Cortex of kidney (tissue), 1 donor: ENCODE measurements at places on chromosomes 12 and 14.

GRCh38 chr14:79225815-79226214, 985.5 kb downstream of the DIO2 start:
- DNase-seq: no peak

- no peak for DNase-seq
These were observed 1012.8 kb upstream of the FBXO33 start for GRCh38 chr14:40445020-40445419.

GRCh38 chr12:131120831-131121271, 167.1 kb downstream of the ADGRD1 start:
- DNase-seq: no peak

- no peak for DNase-seq
These were observed 51.5 kb upstream of the CMKLR1 start for GRCh38 chr12:108390495-108391203.

GRCh38 chr12:47686645-47687240, 19.1 kb downstream of the RPAP3 start:
- DNase-seq: no peak

DNA sequence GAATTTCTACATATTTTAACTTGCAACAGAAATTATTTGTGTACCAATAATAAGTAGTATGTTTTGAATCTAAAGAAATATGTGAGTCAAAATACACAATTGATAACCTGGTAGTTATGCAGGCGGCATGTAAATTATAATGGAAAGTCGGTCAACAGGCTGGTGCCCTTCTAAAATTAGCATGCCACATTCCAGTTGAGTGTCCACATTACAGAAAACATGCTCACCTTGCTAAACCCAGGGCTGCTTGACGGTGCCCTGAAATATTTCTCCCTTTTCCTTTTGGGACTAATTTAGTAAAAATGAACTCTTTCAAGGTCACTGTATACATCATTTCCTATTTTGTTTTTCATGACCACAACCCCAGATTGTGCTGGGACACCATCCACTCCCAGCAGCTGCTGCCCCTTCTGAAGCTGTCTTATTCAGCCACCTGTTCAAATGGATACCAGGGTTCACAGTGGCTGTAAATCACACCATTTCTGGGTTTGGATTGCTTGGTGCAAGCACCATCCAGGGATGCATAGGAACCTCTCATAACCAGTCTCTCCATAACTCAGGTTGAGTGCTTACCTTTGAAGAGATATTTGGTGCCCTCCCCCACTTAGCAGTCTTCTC, 110.6 kb downstream of the ANO6 start:
- no peak for DNase-seq

- no peak for DNase-seq
These were observed 9.8 kb upstream of the SPX start for GRCh38 chr12:21516281-21516680.

- DNase-seq: no peak
These were observed 33.0 kb downstream of the SCFD1 start for GRCh38 chr14:30655124-30655523.

GRCh38 chr12:120241561-120242274, 23.8 kb downstream of the PXN start:
- DNase-seq: no peak

- DNase-seq: no peak
These were observed 54.4 kb downstream of the RASSF9 start for GRCh38 chr12:85781766-85782165.

DNA sequence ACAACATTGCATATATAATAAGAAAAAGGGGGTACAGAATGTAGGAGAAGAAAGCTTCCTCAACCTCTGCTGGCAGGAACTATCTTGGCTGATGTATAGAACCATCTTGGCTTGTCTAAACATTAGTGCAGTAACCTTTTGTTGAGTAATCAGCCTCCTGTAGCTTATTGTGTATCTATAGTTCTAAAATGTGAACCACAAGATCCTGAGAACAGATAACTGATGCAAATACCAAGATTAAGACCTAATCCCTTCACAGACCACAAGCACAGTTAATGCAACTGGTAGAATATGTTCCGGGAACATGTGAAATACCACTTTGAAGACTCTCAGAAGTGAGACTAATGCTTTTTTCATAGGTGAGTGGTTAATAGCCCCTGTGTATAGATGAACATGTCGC, 50.7 kb upstream of the KCNC2 start:
- DNase-seq: no peak

- DNase-seq: no peak
These were observed 90.6 kb upstream of the NUDT4 start for GRCh38 chr12:93287149-93287548.

- DNase-seq: no peak
These were observed 399.2 kb downstream of the IPO8 start for GRCh38 chr12:30296486-30296885.

DNA sequence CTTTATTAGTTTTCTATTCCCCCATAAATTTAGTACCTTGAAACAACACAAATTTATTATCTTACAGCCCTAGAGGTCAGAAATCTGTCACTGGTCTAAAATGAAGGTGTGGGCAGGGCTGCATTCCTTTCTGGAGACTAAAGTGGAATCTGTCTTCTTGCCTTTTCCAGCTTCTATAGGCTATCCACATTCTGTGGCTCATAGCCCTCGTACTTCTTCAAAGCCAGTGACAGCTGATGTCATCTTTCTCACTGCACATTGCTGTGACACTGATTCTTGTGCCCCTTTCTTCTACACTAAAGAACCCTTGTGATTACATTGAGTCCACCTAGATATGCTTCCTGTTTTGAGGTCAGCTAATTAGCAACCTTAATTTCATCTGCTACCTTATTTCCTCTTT, 23.2 kb upstream of the DCN start:
- no peak for DNase-seq

- no peak for DNase-seq
These were observed 141.5 kb downstream of the NTF3 start for GRCh38 chr12:5573390-5573789.

DNA sequence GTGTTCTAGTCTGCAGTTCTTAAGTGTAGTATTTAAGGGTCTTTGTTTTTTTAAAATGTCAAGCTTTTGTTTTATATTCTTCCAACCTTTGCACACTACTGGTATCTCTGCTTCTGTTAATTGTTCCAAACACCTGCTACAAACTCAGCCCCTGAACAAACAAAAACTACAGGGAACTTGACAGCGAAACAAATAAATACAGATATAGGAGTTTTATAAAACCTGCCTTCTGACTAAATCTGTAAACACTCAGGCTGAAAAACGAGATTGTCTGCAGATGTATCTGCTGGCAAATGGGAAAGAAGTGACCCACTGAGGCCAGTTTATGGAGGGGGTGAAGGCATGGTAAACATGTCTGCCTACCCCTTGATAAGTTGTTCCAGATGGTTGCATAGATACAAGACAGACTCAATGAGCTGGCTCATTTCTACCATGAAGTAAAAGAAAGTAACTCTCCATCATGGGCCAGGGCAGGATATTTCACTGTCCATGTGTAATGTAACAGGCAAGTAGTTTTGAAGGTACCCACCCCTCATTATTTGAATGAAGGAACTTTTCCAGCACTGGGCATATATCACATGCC, 75.6 kb downstream of the LMO3 start:
- no peak for DNase-seq

GRCh38 chr14:23407516-23408306, at the start of gene MYH6:
Gene MYH6 (minus strand): TSS chr14:23408273. CDS start chr14:23407223, 1,050 bp downstream.
- DNase-seq: no peak

DNA sequence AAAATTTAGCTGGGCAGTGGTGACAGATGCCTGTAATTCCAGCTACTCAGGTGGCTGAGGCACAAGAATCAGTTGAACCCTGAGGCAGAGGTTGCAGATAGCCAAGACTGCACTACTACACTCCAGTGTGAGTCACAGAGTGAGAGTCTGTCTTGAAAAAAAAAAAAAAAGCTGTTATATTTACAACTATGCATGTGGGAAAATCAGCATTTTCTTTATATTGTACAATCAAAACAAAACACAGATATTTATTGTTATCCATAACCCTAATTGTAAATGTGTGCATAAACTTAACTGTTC, 12.5 kb downstream of the C1R start:
- no peak for DNase-seq

- DNase-seq: no peak
These were observed 355.6 kb upstream of the KITLG start for GRCh38 chr12:88935856-88936255.

DNA sequence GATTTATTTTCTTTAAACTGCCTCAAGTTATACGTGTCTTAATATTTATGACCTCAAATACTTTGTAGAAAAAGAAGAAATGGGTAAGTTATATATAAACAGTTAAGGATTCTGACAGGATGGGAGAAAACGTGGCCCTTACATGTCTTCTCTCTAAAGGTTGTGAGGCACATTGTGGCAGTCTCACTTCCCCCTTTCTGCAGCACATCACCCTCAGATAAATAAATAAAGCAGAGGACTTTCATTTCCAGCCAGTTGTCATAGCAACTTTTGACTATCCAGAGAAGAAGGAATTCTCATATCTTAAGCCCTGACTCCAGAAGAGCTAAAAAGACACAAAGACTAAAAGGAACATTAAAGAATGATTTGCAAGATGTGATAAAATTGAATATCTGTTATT, 28.8 kb upstream of the CEP83 start:
- no peak for DNase-seq

GRCh38 chr14:29926228-29926627, 1.4 kb downstream of the PRKD1 start:
- no peak for DNase-seq

DNA sequence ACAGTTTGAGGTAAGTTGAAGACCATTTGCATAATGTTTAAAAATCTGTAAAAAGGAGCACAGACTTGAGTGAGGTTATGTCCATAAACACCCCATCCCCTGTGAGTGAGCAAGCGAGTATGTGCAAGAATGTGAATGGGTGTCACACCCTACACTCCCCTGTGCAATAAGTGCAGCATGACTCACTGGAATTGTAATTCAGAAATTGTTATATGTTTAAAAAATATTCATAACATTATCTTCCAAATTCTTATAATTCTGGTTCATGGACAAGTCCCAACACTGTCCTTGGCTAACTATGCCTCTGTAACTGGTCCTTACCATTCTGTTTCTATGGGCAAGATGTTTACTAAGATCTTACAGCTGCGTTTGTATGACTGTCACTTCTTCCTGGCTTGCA, 207.8 kb upstream of the FAR2 start:
- DNase-seq: no peak

GRCh38 chr12:49126852-49127763, 4.1 kb downstream of the TUBA1B start:
- no peak for DNase-seq

DNA sequence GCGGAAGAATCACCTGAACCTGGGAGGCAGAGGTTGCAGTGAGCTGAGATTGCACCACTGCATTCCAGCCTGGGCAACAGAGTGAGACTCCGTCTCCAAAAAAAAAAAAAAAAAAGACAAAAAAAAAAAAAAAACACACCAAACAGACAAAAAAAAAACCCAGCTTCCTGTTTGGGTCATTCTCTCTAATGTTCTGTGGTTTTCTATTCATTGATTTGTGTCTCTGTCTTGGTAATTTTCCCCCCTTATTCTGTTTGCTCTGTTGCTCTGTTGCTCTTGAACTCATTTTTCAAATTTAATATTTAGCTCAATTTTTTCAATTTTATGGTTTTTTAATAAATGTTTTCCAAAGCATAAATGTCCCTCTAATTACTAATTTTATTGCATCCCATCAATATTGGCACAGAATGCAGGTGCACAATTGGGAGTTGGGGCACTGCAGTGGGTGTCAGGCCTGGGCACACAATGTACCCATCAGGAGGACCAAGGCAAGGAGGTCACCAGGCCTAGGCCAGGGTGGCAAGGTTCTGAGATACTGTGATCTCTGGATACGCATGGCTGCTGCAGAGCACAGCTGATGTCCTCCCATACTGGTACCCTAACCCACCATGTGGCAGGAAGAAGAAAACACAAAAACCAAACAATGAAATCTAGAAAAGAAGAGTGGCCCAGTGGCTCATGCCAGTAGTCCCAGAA, 8.0 kb upstream of the GNPTAB start:
- DNase-seq: no peak

GRCh38 chr12:52530905-52531304, 10.7 kb upstream of the KRT5 start:
- no peak for DNase-seq

DNA sequence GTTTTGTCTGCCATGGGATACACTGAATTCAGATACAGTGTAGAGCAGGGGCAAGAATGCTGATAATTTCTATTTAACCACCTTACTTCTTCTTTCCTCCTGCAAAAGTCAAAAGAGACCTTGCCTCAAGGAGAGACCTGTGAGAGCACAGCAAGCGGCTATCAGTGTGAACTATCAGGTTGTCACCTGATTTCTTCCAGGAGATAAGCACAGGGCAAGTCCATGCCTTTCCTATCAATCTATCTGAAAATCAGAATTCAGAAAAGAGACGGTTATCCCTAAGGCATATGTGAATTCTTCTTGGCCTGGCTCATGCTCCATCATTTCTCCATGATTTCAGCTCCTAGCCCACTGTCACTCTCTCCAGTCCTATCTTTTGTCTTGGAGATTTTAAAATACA, 128.9 kb upstream of the CCND2 start:
- DNase-seq: no peak

GRCh38 chr12:121090586-121091514, 41.8 kb upstream of the P2RX7 start:
- no peak for DNase-seq

GRCh38 chr14:21514341-21514740, 3.2 kb upstream of the METTL3 start:
- no peak for DNase-seq

DNA sequence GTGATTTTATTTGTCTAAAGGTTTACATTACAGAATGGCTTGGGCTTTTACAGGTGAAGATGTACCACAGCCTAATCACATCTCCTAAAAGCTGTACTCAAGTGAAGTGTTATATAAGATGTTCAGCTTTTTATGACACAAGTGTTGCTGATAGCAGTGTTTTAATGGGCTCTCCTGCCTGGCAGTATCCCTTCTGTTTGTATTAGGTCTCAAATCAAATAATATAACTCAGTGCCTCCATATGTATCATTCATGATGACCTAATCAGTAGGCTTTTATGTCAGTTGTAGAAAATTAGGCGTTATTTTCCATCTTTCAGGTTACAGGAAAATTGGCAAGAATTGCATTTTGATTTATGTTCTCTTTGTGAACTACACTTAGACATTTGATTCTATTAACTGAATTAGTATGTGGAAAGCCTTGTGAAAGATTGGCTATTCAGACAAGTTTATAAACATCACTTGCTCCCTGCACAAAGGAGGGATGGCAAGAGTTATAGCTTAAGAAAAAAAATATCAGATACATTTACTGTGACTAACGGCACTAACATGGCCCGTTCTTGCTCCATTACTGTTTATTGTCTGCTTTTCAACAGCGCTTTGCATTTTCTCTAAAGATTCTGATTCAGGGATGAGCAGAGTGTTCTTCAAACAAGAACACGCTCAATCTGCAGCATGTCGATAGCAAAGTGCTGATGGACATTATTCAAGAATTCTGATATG, 143.7 kb upstream of the DIO2 start:
- no peak for DNase-seq

DNA sequence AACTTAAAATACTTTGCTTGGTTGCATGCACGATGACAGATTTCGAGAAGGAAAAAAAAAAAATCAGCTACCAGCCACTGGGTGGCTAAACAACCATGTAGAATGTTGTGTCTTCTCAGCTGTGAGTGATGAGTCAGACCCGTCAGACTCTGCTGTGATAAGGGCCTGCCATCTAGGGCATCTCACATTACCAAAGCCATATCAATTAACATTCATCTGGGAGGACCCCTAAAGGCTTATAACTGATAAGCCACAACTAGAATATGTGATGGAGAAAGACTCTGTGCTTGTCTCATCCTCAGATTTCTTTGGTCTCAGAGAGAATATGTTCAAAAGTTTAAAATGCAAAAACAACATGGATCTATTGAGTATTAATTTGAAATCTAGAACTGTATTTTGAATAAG, 111.5 kb downstream of the PAX9 start:
- DNase-seq: no peak
